ENCODE measurements at places on chromosomes 6 and 20. TPM values are rescaled to one million over a fixed set of nuclear protein-coding genes. Genes with fewer than 3 reads are reported as not detected.

- no peak for DNase-seq
- peaks cover 4% of the 10 kb centered on the region for H3K4me1 ChIP-seq
- H3K27me3 ChIP-seq = no peaks in the 10 kb centered on the region
- no peak overlapping the region for H3K27ac ChIP-seq
- H3K4me3 ChIP-seq = no peak overlapping the region
- no peaks in the 10 kb centered on the region for H3K36me3 ChIP-seq
These were observed 66.9 kb upstream of the SMIM28 start for GRCh38 chr6:138310821-138311220.

Gene ABHD16B
- total RNA-seq = not detected

GRCh38 chr6:68427630-68428029 lies 207.5 kb upstream of the ADGRB3 start:
- no peaks in the 10 kb centered on the region for H3K4me1 ChIP-seq
- H3K27me3 ChIP-seq = no peaks in the 10 kb centered on the region
- H3K27ac ChIP-seq = no peak overlapping the region
- no peak overlapping the region for H3K4me3 ChIP-seq
- no peaks in the 10 kb centered on the region for H3K36me3 ChIP-seq

Gene ASF1A
- 32.9 TPM for total RNA-seq

DNA sequence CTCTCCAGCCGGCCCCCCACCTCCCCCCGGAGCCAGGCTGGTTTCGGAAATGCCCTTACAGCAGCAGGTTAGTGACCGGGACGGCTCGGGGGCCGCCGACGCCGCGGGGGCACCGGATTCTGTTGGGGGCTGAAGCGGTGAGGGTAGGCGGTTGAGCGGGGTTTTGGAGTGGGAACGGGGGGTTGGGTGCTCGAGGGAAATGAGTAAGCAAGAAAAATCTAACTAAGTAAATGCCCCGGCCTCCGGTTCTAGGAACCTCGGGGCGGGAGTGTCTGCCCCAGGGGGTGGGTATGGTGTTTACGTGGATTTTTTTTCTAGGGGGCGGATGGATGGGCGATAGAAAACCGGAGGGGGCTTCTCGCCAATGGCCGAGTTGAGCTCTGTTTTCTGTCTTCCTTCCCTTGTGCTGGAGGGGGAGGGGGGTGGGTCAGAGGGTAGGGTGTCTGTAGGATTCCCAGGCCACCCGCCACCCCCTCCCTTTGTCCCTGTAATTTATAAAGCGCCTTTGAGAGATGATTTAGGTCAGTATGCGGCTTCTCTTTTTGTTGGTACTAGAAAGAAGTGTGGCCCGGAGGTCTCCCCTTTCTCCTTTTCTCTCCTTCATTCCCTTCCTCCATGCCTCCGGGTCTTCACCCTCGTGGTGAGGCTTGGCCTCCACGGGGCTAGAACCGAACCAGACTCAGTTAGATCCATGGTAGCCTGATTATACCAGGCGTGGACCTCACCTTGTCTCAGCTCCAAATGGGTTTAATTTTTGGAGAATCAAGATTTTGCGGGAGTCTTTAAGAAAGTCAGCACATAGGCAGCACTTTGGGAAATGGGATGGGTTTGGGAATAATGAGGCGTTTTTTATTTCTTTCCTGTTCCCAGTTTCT lies 2.3 kb downstream of the E2F3 start:
- peak overlapping the region; percentile 67 for H3K4me3 ChIP-seq
- no peaks in the 10 kb centered on the region for H3K4me1 ChIP-seq
- DNase-seq = peak; percentile 50
- H3K36me3 ChIP-seq = no peaks in the 10 kb centered on the region
- H3K27ac ChIP-seq = peak overlapping the region; percentile 86
- H3K27me3 ChIP-seq = no peaks in the 10 kb centered on the region

DNA sequence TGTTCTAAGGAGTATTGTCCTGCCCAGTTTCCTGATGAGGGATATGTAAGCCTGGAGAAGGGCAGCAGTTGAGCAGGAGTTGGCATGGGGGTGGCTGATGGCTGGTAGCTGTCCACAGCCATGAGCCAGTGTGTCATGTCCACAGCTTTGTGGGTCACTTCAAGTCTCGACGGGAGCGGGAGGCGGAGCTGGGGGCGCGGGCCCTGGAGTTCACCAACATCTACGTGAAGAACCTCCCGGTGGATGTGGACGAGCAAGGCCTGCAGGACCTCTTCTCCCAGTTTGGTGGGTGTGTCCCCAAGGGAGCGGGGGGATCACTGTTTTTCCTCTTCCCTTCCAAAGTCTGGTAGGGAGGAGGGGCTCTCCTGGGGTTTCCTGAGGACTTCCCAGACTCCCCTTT lies 8.9 kb downstream of the PABPC1L start:
- H3K27me3 ChIP-seq = no peaks in the 10 kb centered on the region
- no peak overlapping the region for H3K27ac ChIP-seq
- DNase-seq = no peak
- H3K4me3 ChIP-seq = no peak overlapping the region
- H3K36me3 ChIP-seq = peaks cover 16% of the 10 kb centered on the region

GRCh38 chr6:166588691-166589336 lies 2.3 kb upstream of the RAMACL start:
- no peak for DNase-seq
- peaks cover 21% of the 10 kb centered on the region for H3K4me1 ChIP-seq
- H3K27me3 ChIP-seq = no peaks in the 10 kb centered on the region
- peak overlapping the region; percentile 6 for H3K27ac ChIP-seq
- H3K36me3 ChIP-seq = no peaks in the 10 kb centered on the region

GRCh38 chr6:111759331-111759835 lies 113.9 kb downstream of the FYN start:
- DNase-seq = no peak
- peak overlapping the region; percentile 5 for H3K27ac ChIP-seq
- H3K36me3 ChIP-seq = no peaks in the 10 kb centered on the region
- H3K4me3 ChIP-seq = no peak overlapping the region
- H3K4me1 ChIP-seq = peaks cover 9% of the 10 kb centered on the region
- no peaks in the 10 kb centered on the region for H3K27me3 ChIP-seq

Gene C6orf15
- total RNA-seq = not detected

Gene TCFL5
- total RNA-seq = 8.2 TPM

DNA sequence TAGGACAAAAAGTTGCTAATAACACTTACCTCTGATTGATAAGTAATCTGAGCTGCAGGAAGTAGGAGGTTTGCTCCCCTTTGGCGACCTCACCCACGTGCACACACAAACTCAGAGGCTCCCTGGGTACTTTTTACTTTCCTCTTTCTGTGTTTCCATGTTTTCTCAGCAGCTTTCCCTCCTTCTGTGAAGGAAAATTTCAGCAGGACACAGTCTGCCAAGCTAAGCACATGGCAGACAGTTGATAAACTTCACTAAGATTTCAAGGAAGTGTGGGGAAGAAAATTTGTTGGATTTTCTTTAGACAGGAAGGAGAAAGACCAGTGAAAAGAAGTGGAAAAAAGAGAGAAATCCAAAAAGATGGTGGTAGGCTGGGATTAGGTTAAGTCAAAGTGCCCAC lies 215.5 kb upstream of the ARG1 start:
- H3K27ac ChIP-seq = no peak overlapping the region
- no peak overlapping the region for H3K4me3 ChIP-seq
- H3K4me1 ChIP-seq = no peaks in the 10 kb centered on the region
- no peaks in the 10 kb centered on the region for H3K36me3 ChIP-seq

Gene VGLL2
- not detected for total RNA-seq

DNA sequence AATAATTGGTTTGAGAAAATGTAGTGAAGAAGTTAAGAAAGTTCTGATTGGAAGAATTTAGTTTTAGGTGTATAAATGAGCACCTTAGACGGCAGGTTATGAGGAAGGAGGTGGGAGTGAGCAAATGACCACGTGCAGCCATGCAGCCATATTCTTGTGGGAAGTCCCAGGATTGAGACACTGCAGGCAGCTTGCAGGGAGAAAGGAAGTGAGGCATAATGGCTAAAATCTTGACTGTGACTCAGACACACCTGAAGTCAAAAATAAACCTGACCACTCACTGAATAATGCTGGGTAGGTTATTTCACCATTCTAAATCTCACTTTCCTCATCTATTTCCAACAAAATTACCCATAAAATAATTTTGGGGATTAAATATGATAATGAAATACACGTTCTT lies 16.6 kb downstream of the DSE start:
- no peak overlapping the region for H3K27ac ChIP-seq
- H3K27me3 ChIP-seq = no peaks in the 10 kb centered on the region
- peaks cover 2% of the 10 kb centered on the region for H3K36me3 ChIP-seq
- no peak for DNase-seq

GRCh38 chr20:20561841-20562240 lies 150.6 kb downstream of the RALGAPA2 start:
- H3K36me3 ChIP-seq = peaks cover 15% of the 10 kb centered on the region
- no peak for DNase-seq
- H3K4me3 ChIP-seq = no peak overlapping the region
- H3K4me1 ChIP-seq = no peaks in the 10 kb centered on the region

DNA sequence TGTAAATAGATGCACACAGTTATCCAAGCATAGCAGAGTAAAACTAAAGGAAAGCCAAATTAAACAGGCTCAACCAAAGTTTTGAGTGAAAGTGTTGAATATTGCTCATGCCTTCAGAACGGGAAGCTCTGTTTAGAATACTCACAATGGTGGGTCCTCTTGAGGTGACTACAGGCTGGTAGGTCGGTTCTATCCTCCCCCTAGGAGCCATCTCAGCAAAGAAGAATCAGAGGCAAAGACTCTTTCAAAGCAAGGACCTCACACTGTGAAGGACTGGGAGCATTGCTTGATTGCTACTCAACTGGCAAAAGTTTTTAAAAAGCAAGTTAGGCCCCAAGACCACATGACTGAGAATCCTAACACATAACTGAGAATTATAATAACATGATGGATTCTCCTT lies 88.4 kb upstream of the JAG1 start:
- no peak for DNase-seq
- no peaks in the 10 kb centered on the region for H3K4me1 ChIP-seq
- H3K36me3 ChIP-seq = no peaks in the 10 kb centered on the region
- H3K27ac ChIP-seq = no peak overlapping the region
- no peaks in the 10 kb centered on the region for H3K27me3 ChIP-seq

Gene PRDM1
- 12.4 TPM for total RNA-seq

Gene EYA4
- 3.6 TPM for total RNA-seq

- no peak for DNase-seq
- H3K4me1 ChIP-seq = peaks cover 2% of the 10 kb centered on the region
- no peak overlapping the region for H3K27ac ChIP-seq
- H3K4me3 ChIP-seq = no peak overlapping the region
These were observed 148.5 kb upstream of the BEND6 start for GRCh38 chr6:56806368-56806767.

DNA sequence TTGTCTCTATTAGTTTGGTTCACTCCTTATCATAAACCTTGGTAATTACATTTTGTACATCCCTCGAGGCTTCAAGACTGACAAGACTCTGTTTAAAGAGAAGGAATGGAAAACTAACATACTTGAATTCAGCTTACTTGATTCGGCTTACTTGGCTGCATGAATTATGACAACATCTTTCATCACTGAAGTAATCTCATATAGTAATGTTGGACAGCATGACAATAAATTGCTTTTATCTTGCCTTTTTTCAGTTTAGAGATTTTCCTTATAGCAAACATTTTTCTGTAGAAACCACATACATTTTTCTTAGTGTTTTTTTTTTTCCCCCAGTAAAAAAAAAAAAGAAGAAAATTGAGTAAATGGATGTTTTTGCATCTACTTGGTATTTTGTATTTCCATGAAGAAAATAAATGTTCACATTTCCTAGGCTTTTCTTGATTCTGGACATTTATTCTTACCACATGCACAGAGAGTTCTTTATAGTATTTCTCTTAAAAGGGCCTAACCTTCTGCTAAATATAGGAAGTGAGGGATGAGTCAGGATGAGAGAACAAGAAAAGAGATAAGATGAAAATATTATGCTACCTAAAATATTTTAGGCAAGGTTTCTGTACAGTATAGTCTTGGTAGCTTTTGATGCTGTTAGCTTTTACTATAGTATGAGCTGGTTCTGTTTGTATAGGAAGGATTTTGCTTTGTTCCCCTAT lies 101.0 kb upstream of the HDGFL1 start:
- no peak overlapping the region for H3K4me3 ChIP-seq
- H3K36me3 ChIP-seq = no peaks in the 10 kb centered on the region
- no peaks in the 10 kb centered on the region for H3K27me3 ChIP-seq
- peaks cover 7% of the 10 kb centered on the region for H3K4me1 ChIP-seq
- no peak for DNase-seq

Gene C20orf141
- not detected for total RNA-seq

DNA sequence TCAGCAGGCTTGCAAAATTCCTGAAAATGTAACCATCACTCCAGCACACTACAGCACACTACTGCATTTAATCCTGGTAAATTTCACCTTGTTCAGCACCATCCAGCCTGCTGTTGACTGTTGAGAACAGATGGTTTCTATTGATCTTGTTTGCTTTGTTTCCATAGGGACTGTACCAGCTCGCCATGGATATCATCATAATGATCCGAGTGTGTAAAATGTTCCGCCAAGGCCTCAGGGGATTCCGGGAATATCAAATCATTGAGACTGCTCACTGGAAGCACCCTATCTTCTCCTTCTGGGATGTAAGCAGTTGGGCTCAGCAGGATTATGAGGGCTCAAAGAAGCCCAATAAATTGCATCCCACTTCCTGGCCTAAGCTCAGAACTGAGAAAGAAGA lies 4.1 kb downstream of the CNBD2 start:
- H3K4me1 ChIP-seq = no peaks in the 10 kb centered on the region
- no peak overlapping the region for H3K4me3 ChIP-seq
- no peaks in the 10 kb centered on the region for H3K36me3 ChIP-seq
- no peaks in the 10 kb centered on the region for H3K27me3 ChIP-seq
- no peak for DNase-seq

GRCh38 chr20:57224641-57225138 lies 41.8 kb downstream of the BMP7 start:
- H3K27me3 ChIP-seq = no peaks in the 10 kb centered on the region
- peaks cover 39% of the 10 kb centered on the region for H3K4me1 ChIP-seq
- DNase-seq = peak; percentile 87
- no peak overlapping the region for H3K4me3 ChIP-seq
- no peaks in the 10 kb centered on the region for H3K36me3 ChIP-seq
- H3K27ac ChIP-seq = no peak overlapping the region

Gene ANKEF1
- 7.9 TPM for total RNA-seq

DNA sequence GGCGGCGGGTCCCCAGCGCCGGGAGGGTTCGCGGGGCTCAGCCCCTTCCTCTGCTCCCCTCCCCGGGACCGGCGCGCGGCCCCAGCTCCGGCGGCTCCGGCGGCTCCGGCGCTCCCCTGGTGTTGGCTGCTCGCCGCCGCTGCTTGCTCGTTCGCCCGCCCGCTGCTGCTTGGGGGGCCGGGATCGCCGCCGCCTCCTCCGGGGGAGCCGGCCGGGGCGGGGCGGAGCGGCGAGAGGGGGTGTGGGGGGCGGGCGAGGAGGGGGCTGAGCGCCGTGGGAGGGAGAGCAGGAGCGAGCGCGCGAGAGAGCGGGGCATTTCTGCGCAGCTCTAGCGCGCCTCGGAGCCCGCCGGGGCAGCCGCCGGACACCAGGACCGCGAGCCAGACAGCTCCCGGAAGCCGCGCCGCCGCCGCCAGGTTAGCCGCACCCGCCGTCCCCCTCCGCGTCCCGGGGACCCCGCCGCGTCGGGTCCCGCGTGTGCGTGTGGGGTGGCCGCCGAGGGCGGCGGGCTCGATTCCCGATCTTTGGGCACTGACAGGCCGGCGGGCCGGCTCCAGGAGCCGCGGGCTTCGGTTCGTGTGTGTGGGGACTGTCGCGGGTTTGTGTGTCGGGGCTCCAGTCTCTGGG lies 62.0 kb upstream of the EPB41L1 start:
- H3K4me1 ChIP-seq = peaks cover 17% of the 10 kb centered on the region
- H3K27me3 ChIP-seq = peaks cover 16% of the 10 kb centered on the region
- H3K4me3 ChIP-seq = peak overlapping the region; percentile 81
- H3K36me3 ChIP-seq = no peaks in the 10 kb centered on the region
- no peak for DNase-seq

Gene SLC22A2
- total RNA-seq = not detected

Gene GRIK2
- 5.1 TPM for total RNA-seq

GRCh38 chr6:654136-654535 lies 2.8 kb downstream of the HUS1B start:
- H3K36me3 ChIP-seq = peaks cover 5% of the 10 kb centered on the region
- no peak overlapping the region for H3K4me3 ChIP-seq
- DNase-seq = no peak

Gene POPDC3
- total RNA-seq = 1.1 TPM

Data from lung (tissue), 17 donors.